Breast epithelium (tissue), 4 donors: ENCODE measurements at places on chromosomes 16 and 17.

- no peaks in the 10 kb centered on the region for H3K27me3 ChIP-seq
- H3K4me1 ChIP-seq = no peaks in the 10 kb centered on the region
- H3K4me3 ChIP-seq = no peak overlapping the region
- H3K36me3 ChIP-seq = no peaks in the 10 kb centered on the region
- no peak for DNase-seq
These were observed 4.3 kb downstream of the CETP start for GRCh38 chr16:56966093-56966475.

DNA sequence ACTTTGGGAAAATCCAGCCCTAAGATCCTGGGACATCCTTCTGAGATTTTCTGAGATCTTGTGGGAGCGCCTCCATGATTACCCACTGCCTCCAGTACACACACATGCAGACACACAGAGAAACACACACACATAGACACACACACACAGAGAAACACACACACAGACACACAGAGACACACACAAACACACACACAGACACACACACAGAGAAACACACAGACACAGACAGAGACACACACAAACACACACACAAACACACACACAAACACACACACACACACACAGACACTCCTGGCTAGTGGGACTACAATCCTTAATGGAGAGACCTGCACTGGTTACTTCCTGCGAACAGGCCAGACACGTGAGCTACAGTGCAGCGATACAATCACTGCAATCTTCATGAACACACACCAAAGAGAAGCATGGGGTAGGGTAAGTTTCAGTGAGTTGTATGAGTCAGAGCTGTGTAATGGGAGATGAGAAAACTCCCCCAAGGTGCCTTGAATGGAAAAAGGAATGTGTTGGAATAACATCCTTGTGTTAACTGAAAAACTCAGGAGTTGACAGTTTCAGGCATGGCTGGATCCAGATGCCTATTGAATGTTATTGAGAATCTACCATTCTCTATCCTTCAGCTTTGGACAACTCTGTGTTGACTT, 79.5 kb downstream of the SLC6A2 start:
- no peak overlapping the region for H3K27ac ChIP-seq
- H3K4me3 ChIP-seq = no peak overlapping the region
- DNase-seq = no peak

- no peaks in the 10 kb centered on the region for H3K27me3 ChIP-seq
- no peaks in the 10 kb centered on the region for H3K4me1 ChIP-seq
- no peak overlapping the region for H3K27ac ChIP-seq
- no peak for DNase-seq
- H3K4me3 ChIP-seq = no peak overlapping the region
- no peaks in the 10 kb centered on the region for H3K36me3 ChIP-seq
These were observed 17.0 kb downstream of the BEAN1 start for GRCh38 chr16:66444049-66444481.

- H3K4me1 ChIP-seq = peaks cover 12% of the 10 kb centered on the region
- no peaks in the 10 kb centered on the region for H3K36me3 ChIP-seq
- H3K27me3 ChIP-seq = no peaks in the 10 kb centered on the region
- peak overlapping the region; percentile 74 for H3K27ac ChIP-seq
- H3K4me3 ChIP-seq = peak overlapping the region; percentile 83
- DNase-seq = no peak
These were observed 604 bp upstream of the ZC3H18 start for GRCh38 chr16:88569614-88569984.

DNA sequence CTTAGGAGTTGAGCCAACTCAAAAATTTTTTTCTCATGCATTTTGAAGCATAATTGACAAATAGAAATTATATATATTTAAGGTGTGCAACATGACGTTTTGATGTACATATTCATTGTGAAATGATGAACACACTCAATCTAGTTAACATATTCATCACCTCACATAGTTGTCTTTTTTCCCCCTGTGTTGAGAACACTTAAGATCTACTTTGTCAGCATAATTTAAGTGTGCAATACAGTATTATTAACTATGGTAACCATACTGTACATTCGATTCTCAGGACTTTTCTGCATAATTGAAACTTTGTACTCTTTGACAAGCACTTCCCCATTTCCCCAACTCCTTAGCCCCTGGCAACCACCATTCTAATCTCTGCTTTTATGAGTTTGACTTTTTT, 192.2 kb upstream of the ZKSCAN2 start:
- no peak for DNase-seq
- H3K36me3 ChIP-seq = no peaks in the 10 kb centered on the region
- no peak overlapping the region for H3K27ac ChIP-seq
- no peak overlapping the region for H3K4me3 ChIP-seq
- H3K4me1 ChIP-seq = no peaks in the 10 kb centered on the region
